ENCODE measurements at places on chromosomes 7 and 10. TPM values are rescaled to one million over a fixed set of nuclear protein-coding genes. Genes with fewer than 3 reads are reported as not detected.

UCN3 gene
- total RNA-seq: not detected

NFE2L3 gene
- total RNA-seq: 5.4 TPM

ATOH7 gene
- not detected for total RNA-seq

PRLHR gene
- not detected for total RNA-seq

DEPP1 gene
- 97.3 TPM for total RNA-seq

CROT gene
- total RNA-seq: 23.0 TPM

ZNF365 gene
- total RNA-seq: 5.8 TPM

THSD7A gene
- 0.83 TPM for total RNA-seq

ZNF316 gene
- total RNA-seq: 13.0 TPM

FHIP2A gene
- total RNA-seq: 25.7 TPM

EGR2 gene
- total RNA-seq: 2.1 TPM

BEND7 gene
- 10.6 TPM for total RNA-seq

SH2D4B gene
- total RNA-seq: not detected

CUL2 gene
- 22.8 TPM for total RNA-seq

HOXA1 gene
- 0.50 TPM for total RNA-seq

ZNF488 gene
- total RNA-seq: not detected

EGFR gene
- 36.0 TPM for total RNA-seq

VWDE gene
- total RNA-seq: under 0.01 TPM

ELOVL3 gene
- 0.66 TPM for total RNA-seq

ASIC3 gene
- 0.17 TPM for total RNA-seq

ZPBP gene
- total RNA-seq: not detected

ZP3 gene
- 2.6 TPM for total RNA-seq

FBH1 gene
- 97.8 TPM for total RNA-seq

TEX36 gene
- not detected for total RNA-seq
